8988T (cell line): ENCODE measurements at places on chromosomes 1 and 21.

- no peak for DNase-seq
Observed at GRCh38 chr1:171833091-171833825, 8.0 kb upstream of the DNM3 start.

DNA sequence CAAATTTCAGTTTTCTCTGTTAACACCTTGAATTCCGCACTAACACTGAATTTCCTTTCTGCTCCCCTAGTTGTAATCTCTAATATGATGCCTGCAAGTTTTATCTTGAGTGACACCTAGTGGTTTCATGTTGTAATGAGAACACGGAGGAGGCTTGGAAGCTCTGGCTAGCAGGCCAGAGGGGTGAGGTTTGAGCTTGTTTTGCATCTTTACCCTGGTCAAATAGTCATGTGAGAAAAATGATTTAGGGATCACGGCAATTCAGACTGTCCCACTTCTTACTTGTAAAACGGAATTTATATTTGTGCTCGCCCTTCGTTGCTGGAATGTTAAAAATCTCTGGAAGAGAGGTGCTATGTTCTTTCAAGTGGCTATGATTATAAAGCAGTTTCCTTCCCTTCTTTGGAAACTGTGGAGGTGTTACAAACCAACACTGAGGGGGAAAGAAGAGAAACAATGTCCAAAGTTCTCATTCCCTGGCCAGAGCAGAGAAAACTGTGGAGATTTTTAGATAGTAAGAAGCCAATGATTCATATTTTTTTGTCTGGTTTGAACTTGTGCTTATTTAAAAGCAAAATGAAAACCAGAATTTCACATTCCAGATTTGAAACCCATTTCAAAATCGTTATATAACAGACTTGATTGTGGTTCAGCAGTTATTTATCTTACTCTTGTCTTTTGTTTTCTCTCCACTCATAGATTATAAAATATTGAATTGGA is 5.3 kb upstream of the MROH9 start:
- DNase-seq: peak; percentile 5

DNA sequence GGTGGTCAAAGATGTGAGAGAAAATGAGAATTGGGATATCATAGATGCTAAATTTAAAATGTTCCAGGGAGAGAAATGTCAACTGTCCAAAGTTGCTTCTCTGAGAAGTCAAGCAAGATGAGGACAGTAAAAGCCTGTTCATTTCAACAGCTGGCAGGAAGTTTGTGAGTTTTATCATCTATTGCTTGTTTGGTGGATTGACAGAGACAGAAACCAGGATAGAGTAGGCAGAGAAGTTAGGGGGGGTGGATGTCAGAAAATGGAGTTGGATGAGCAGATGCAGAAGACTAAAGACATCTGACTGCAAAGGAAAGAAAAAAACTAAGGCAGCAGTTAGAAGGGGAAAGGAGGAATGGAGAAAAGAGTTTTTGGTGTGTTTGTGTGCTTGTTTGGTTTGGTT is 78.4 kb downstream of the AK5 start:
- DNase-seq: no peak

GRCh38 chr1:21963477-21964217 is 13.2 kb upstream of the CELA3B start:
- DNase-seq: no peak

DNA sequence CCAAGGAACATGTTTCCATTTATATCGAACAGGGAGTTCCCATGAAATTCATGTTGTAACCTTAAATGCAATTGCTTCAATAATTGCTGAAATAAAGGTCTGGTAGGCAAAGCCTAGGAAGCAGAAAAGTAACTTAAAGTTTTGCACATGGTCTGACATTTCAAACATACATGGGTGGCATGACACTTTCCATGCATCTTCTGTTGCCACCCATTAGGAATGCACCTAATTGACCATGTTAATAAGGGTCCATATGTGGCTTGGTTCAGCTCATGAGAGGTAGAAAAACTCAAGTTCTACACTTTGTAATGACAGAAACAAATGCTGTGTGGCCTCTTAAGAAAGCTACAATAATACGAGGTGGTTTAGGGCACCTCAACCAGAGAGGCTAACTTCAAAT is 72.0 kb upstream of the GORAB start:
- DNase-seq: no peak

GRCh38 chr1:177891809-177892208 is 78.0 kb downstream of the SEC16B start:
- DNase-seq: no peak

DNA sequence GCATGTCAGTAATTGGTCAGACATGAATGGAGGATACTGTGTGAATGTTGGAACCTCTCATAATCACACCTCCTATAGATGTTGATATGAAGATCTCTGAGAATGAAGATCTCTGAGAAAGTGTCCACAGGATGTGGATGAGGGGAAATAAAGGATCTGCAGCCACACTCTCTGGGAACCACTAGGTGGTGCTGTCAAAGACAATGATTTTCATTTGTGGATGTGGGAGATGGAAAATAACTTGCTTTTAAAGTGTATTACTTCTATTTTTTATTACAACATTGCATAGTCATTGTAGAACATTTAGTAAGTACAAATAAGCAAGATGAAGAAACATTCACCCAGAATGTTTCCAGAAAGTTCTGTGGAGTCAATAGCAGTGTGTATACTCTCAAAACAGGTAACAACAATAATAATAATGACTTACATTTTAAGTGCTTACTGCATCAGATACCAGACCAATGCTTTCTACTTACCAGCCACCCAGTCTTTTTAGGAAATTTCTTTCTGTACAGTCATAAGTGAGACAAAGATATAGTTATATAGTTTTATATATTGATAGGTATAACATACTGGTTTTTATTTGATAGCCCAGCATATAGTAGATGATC is 128.2 kb downstream of the ATG4C start:
- DNase-seq: no peak

GRCh38 chr1:228825840-228826484 is 90.7 kb downstream of the RHOU start:
- no peak for DNase-seq

DNA sequence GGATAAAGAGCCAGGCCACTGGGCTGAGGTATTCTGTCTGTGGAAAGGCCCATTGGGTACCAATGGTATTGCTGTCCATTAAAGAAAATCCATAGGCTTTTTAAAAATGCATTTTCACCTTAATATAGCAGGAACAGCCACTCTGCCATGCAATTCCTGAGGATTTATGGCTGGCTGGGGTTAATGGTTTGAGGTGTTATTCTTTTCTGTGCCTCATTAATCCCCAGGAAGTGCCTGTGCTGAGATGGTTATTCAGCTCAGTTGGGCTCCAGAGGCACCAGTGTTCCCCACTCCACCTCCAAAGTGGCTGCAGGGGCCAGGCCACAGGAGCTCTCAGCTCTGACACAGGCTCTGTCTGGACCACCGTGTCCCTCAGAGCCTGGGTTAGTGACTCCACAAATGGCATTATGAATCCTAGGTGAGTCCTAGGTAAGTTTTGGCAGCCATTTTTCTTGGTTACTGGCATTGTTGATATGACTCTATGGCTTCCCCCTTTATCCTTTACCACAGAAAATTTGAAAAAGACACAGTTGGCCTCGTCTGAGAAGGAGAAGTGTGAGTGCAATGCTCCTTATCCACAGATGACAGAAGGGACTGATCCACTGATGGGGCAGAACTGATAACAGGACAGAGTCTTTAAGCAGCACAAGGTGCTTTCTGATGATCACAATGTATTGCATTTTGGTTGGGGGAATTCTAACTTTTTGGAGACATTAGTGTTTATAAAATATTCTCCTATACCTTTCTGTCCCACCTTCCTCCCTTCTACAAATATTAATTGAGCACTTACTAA is 2.2 kb upstream of the PAPPA2 start:
- no peak for DNase-seq

GRCh38 chr21:42591170-42591869 is 62.1 kb upstream of the PDE9A start:
- no peak for DNase-seq

GRCh38 chr1:67563684-67564083 is 121.3 kb upstream of the GADD45A start:
- DNase-seq: no peak

GRCh38 chr1:5934058-5934884 is 58.0 kb downstream of the NPHP4 start:
- no peak for DNase-seq

- DNase-seq: no peak
Observed at GRCh38 chr1:161498646-161499045, 6.6 kb upstream of the FCGR2A start.
